ENCODE measurements at places on chromosomes 2 and 18.

DNA sequence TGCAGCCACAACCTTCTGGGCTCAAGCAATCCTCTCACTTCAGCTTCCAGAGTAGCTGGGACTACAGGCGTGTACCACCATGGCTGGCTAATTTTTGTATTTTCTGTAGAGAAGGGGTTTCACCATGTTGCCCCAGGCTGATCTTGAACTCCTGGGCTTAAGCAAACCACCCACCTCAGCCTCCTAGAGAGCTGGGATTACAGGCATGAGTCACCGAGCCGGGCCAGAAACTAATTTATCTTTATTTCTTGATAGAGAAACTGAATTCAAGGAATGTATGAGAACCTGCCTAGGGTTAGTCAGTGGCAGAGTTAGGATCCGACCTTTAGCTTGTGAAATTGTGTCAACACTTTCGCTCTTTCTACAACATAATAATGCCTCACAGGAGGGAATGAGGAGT is 19.3 kb upstream of the ITGAV start:
- DNase-seq = peak; percentile 39

- no peak for DNase-seq
Measured at GRCh38 chr18:46672062-46672970, 15.3 kb upstream of the LOXHD1 start.

- no peak for DNase-seq
Measured at GRCh38 chr2:98892871-98893270, 43.2 kb downstream of the CRACDL start.

GRCh38 chr18:26133652-26134051 is at the start of gene PSMA8:
Gene PSMA8 (plus strand): TSS chr18:26133869. CDS start chr18:26133966, 97 bp downstream.
- no peak for DNase-seq

DNA sequence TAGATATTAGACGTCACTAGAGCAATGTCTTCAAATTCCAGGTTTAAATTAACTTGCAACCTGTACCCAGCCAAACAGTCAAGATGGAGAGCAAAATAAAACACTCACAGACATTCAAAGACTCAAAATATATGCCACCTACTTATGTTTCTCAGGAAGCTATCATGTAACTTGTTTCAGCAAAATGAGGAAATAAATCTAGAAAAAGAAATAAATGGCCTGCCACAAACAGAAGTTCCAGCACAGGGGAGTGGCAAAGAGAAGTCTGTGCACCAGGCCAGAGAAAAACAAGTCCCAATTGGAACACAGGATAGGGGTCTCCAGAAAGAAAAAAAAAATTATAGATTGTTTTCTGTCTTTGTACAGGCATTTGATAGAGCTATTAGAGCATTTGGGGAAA is 96.7 kb downstream of the LRP2 start:
- DNase-seq = no peak

DNA sequence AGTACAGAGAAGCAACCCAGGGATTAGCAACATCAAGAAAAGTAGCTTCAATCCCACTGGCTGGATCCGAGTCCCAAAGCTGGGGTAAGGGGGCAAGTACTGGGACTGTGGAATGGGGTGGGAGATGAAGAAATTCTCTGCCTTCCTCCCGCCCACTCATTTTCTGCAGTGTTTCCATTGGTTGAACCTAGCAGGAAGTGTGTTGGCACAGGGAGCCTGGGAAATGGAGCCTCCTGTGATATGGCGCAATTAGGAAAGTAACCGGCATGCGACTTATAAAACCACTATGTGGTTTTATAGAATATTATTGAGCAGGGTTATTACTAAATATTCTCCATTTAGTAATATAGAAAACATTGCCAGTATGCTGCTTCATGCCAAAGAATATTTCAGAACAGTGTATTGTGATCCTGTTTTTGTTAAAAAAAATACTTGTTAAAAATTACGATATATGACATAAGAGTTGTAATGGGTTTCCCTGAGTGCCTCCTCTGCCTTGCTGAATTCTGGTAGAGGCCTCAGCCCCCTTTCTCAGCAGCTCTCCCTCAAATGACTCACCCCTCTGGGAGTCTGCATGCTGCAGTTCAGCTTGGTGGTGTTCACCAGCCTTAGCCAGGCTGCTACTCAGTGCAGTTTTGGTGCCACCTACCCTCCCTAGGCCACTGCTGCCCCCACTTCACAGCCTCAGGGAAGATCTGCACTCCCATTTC is 60.5 kb downstream of the HK2 start:
- no peak for DNase-seq
